Liver (tissue), 10 donors: ENCODE measurements at places on chromosomes 7 and 10. TPM values are rescaled to one million over a fixed set of nuclear protein-coding genes. Genes with fewer than 3 reads are reported as not detected.

DDX21 gene
- total RNA-seq: 32.3 TPM

- H3K4me3 ChIP-seq: no peak overlapping the region
- no peak overlapping the region for H3K27ac ChIP-seq
- no peaks in the 10 kb centered on the region for H3K36me3 ChIP-seq
Observed at GRCh38 chr7:71712653-71713180, 580.8 kb downstream of the GALNT17 start.

GRCh38 chr7:11403781-11404180 is 428.2 kb downstream of the THSD7A start:
- DNase-seq: no peak
- no peaks in the 10 kb centered on the region for H3K36me3 ChIP-seq
- H3K27ac ChIP-seq: no peak overlapping the region
- no peak overlapping the region for H3K4me3 ChIP-seq
- H3K4me1 ChIP-seq: peaks cover 5% of the 10 kb centered on the region

- H3K4me3 ChIP-seq: no peak overlapping the region
- H3K4me1 ChIP-seq: peaks cover 10% of the 10 kb centered on the region
- peaks cover 2% of the 10 kb centered on the region for H3K36me3 ChIP-seq
- no peaks in the 10 kb centered on the region for H3K27me3 ChIP-seq
Observed at GRCh38 chr10:63165249-63165648, 32.1 kb downstream of the NRBF2 start.

- no peaks in the 10 kb centered on the region for H3K27me3 ChIP-seq
- H3K27ac ChIP-seq: no peak overlapping the region
- no peaks in the 10 kb centered on the region for H3K4me1 ChIP-seq
Observed at GRCh38 chr7:85413718-85414117, 226.9 kb upstream of the SEMA3D start.

GRCh38 chr7:132614428-132615318 is 38.4 kb upstream of the PLXNA4 start:
- no peak overlapping the region for H3K27ac ChIP-seq
- H3K27me3 ChIP-seq: peaks cover 4% of the 10 kb centered on the region
- no peak overlapping the region for H3K4me3 ChIP-seq
- H3K4me1 ChIP-seq: no peaks in the 10 kb centered on the region
- DNase-seq: no peak
- no peaks in the 10 kb centered on the region for H3K36me3 ChIP-seq
